Stimulated activated CD4-positive, alpha-beta T cell treated with anti-CD3 and anti-CD28 coated beads, Interleukin-4, amount 100 ng/mL, for 4 hours (primary cell): ENCODE measurements at places on chromosomes 13 and 19.

- DNase-seq, result no peak
Observed at GRCh38 chr13:91375116-91375729, 23.2 kb upstream of the GPC5 start.

DNA sequence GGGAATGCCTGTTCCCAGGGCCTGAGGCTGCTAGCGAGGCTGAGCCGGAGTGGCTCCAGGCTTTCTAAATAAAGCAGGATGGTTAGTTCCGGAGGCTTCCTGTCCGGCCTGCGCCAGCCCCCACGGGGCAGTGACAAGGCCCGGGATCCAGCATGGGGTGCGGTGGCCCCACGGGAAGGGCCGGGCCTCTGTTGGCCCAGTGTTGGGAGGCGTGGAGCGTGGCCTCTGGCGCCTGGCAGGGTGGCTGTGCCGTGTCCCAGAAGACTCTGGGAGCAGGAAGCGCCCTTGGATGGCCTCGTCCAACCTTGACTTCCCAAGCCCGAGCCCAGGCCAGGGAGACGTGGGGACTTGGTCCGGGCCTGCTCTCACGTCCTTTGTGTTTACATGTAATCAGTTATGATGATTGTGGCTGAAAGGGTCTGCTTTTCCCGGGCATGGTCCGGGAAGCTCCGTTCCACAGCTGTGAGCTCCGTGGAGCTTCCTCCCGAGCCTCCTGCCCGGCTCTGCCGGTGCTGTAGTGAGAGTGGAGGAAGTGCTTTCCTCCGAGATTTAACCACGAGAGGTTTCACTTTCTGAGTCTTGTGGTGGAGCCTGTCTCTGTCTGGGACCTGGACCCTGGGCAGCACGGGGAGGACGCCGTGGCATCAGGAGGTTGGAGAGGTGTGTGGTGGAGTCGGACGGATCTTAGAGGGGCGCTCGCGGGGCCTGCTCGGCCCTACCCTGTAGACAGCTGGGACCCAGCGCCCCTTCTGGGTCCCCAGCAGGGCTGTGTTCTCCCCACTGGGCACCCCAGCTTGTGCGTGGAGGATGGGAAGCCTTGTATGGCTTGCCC, 4.6 kb downstream of the GNA11 start:
- no peak for DNase-seq

DNA sequence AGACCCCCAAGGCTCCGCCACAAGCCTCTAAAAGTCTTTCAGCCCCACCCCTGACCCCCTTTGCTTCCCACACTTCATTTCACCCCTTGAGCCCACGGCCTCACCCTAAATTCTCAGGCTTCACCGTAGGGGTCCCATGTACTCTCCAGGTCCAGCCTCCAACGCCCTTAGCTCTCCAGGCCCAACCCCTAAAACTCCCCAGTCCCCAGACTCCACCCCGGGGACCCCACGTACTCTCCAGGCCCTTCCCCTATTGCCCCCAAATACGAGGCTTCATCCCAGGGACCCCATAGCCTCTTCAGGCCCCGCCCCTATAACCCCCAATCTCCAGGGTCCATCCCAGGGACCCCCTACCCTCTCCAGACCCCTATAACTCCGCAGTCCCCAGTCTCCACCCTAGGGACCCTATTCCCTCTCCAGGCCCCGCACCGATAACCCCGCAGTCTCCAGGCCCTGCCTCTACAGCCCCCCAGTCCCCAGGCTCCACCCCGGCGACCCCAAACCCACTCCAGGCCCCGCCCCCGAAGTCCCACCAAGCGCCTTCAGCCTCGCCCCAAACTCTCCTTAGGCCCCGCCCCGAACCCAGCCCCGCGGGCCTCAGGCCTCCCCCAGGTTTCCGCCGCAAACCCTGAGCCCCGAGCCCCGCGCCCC, 619 bp downstream of the MED16 start:
- DNase-seq, result no peak

DNA sequence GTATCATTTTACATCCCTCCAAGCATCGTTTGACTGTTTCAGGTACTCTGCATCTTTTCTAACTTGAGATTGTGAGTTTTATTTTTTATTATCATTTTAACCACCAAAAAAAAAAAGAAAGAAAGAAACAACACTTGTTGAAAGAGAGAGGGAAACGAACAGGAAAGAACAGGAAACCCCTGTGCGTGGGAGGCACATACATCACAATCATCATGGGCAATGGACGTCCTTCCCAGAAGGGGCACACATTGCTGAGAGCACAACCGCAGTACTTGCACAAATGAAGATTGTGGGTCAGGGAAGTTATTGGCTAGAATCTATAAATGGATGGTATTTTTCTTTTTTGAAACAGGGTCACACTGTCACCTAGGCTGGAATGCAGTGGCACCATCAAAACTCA, 1.7 kb downstream of the CLC start:
- DNase-seq, result no peak

GRCh38 chr19:28435551-28436271, 777.2 kb downstream of the UQCRFS1 start:
- DNase-seq, result no peak

DNA sequence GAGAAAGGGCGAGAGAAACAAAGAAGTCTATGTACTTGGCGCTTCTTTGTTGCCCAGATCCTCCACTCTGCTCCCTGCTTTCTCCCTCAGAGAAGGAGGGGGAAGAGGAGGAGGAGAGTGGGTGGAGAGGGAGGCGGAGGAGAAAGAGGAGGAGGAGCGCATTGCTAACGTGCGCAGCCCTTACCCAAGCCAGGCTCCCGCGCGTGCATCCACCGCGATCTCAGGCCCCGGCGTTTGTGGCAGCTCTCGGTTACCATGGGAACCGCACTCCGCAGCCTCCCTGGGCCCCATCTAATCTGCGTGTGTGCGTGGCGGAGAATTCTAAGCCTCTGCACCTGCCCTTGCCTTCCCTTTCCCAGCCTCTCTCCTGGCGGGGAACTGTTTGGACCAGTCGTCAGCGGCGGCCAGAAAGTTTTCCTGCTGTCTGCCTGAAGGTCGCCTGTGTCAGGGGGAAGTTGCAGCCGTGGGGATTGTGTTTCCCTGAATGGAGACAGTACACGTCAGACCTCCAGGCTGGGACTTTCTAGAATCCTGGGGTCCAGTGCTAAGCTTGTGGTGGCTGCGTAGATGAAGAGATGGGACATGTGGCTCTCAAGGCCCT, at the start of gene ERICH6B:
Gene ERICH6B, minus strand, starts transcription at position 239 of the 601 bp plus-strand sequence. CDS start 18,734 bp downstream, outside the sequence.
- DNase-seq, result no peak

DNA sequence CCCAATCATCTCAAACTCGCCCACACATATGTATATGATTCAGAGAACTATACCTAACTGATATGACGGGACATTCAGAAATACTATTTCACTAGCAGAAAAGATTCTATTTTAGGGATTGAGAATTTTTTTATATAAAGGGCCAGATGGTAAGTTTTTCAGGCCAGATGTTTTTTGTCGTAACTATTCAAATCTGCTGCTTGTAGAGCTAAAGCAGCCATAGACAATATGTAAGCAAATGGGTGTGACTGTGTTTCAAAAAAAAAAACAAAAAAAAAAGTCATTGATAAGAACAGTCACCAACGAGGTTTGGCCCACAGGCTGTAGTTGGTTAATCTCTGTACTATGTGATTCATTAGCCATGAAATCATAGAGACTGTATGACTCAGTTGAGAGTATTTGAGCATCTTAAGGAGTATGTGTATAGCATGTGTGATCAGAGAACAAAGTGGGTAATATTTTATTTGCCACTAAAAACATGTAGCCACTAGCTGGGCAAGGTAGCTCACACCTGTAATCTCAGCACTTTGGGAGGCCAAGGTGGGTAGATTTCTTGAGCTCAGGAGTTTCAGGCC, 2724.7 kb downstream of the PCDH9 start:
- no peak for DNase-seq

DNA sequence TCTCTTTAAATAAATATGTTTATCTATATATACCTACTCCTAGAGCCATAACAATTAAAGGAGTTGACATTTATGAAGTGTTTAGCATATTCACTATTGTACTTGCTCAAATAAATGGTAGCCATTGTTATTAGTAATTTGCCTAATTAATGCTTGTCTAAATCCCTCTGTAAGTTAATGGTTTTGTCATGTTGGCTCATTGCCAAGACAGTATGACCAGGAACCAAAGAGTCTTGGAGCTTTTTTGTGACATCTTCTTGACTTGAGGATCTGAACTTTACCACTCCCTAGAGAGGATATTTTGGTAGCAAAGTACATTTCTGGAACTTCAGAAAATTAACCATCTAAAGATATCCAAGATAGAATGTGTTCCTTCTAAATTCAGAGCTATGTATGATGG, 15.5 kb downstream of the FRY start:
- DNase-seq, result no peak

DNA sequence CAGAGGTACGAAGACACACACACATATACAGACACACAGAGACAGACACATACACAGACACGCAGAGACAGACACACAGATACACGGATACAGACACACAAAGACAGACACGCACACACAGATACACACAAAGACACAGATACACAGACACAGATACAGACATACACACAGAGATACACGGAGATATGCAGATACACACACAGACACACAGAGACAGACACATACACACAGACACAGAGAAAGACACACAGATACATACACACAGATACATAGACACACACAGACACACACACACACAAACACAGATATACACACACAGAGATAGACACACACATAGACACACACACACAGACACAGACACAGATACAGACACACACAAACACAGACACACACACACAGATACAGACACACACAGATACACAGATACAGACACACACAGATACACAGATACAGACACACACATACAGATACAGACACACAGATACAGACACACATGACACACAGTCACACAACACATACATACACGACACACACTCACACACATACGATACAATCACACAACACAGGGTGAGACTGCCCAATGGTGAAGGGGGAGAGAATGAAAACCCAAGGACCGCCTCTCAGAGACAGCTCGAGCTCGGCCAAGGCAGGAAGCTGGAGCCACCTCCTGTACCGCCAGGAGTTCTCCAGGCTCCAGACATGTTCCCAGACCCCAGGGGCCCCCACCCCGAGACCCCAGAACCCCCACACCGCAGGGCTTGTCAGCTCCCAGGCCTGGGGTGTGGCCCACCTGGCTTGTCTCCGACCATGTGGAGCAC, 8.8 kb upstream of the CCER2 start:
- no peak for DNase-seq

GRCh38 chr19:48398102-48398374, 4.6 kb downstream of the GRIN2D start:
- DNase-seq, result no peak

DNA sequence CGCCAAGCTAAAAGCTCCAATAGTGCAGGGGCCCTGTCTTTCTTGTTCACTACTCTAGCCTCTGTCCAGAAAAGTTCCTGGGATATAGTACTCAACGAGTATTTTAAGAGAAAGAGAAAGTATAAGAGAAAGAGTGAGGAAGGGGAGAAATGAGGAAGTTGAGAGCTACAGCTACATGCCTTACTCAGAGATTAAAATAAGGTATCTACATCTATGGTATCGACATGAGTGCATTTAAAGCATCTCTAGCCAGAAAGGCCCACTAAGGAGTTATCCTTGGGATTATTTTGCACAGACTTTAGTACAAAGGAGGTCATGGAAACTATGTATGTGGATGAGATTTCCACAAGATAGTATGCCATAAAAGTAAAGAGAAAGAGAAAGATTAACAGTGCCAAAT, 28.5 kb downstream of the MYCBP2 start:
- no peak for DNase-seq

GRCh38 chr19:34189917-34190425, 17.7 kb downstream of the LSM14A start:
- DNase-seq, result no peak

GRCh38 chr13:39527961-39528660, 74.9 kb downstream of the LHFPL6 start:
- DNase-seq, result no peak

- DNase-seq, result no peak
Observed at GRCh38 chr13:113565526-113566226, 18.9 kb upstream of the TFDP1 start.

- DNase-seq, result no peak
Observed at GRCh38 chr13:73522937-73523336, 464.1 kb downstream of the KLF5 start.
